ENCODE measurements at places on chromosomes 6 and 20. TPM values are rescaled to one million over a fixed set of nuclear protein-coding genes. Genes with fewer than 3 reads are reported as not detected.

The FOXC1 gene
- 0.07 TPM for total RNA-seq

GRCh38 chr6:42498473-42499128, 46.9 kb upstream of the TRERF1 start:
- no peak for DNase-seq
- no peak overlapping the region for H3K27ac ChIP-seq
- H3K27me3 ChIP-seq = no peaks in the 10 kb centered on the region
- H3K4me1 ChIP-seq = no peaks in the 10 kb centered on the region
- no peak overlapping the region for H3K4me3 ChIP-seq
- no peaks in the 10 kb centered on the region for H3K36me3 ChIP-seq

The SYCP2L gene
- 21.5 TPM for total RNA-seq

DNA sequence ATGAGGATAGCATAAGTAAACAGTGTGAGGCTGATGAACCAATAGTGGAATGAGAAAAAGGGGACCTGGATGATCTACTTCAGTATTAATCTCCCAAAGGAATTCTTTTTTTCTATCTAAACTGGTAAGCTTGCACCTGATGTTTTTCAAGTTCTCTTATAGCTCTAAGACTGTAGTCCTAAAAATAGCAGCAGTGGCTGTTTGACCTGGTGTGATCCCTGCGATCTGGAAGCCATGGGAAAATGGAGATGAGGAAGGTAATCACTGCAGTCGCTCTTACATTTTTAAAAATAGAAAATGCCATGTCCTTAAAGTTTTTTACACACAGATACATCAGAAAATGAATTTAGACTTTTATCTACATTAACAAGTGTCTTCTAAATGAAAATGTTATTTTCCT, 926.4 kb upstream of the SLC35B3 start:
- H3K4me3 ChIP-seq = no peak overlapping the region
- H3K4me1 ChIP-seq = no peaks in the 10 kb centered on the region
- no peak for DNase-seq
- H3K36me3 ChIP-seq = no peaks in the 10 kb centered on the region
- no peaks in the 10 kb centered on the region for H3K27me3 ChIP-seq

The DPPA5 gene
- not detected for total RNA-seq

GRCh38 chr6:100518588-100518987, 53.9 kb upstream of the SIM1 start:
- DNase-seq = no peak
- H3K4me1 ChIP-seq = no peaks in the 10 kb centered on the region
- H3K27ac ChIP-seq = no peak overlapping the region

The EFCAB8 gene
- total RNA-seq = not detected

DNA sequence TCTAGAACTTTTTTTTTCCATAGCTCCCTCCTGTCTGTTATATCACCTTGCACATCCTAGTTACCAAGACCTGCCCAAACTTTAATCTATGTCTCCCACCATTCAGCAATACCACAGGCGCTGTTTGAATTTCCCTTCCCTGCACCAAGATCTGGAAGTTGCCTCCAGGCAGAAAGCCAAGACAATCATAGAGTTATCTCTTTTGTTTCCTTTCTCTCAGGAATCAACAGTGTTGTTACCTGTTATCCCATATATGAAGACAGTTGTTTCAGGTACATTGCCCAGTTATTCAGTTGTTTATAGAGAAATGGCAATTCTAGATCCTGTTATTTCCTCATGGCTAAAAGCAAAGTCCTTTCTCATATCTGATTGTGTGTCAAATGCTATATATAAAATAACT, 63.2 kb downstream of the PDSS2 start:
- DNase-seq = no peak
- H3K36me3 ChIP-seq = no peaks in the 10 kb centered on the region
- no peak overlapping the region for H3K4me3 ChIP-seq
- no peaks in the 10 kb centered on the region for H3K27me3 ChIP-seq
